Stimulated activated CD4-positive, alpha-beta T cell treated with anti-CD3 and anti-CD28 coated beads, Interleukin-2, amount 100 ng/mL, for 24 hours (primary cell): ENCODE measurements at places on chromosomes 3 and 15.

DNA sequence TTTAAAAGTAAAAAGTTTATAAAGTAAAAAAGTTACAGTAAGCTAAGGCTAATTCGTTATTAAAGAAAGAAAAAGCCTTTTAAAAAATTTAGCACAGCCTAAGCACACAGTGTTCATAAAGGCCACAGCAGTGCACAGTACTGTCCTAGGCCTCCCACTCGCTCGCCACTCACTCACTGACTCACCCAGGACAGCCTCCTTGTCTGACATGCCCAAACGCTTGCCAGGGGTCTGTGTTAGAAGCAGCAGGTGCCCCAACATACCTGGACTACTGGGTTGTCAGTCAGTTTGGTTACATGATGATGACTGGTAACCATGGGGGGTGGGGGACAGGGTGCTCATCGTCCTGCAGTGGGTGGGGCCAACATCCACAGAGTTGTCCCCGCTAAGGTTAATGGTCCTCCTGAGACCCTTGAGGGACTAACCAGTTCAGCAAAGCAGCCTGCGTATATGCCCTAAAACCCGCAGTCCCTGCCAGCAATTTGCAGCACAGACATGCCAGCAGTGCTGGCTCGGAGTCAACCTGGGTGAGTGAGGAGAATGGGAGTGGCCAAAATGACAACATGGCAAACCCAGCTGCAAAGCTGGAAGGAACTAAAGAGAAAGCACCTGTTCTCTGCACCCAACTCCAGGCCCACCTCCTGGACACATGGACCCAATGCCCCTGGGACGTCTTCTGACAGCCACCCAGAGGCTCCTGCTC is 49.2 kb downstream of the CYFIP1 start:
- DNase-seq: no peak

DNA sequence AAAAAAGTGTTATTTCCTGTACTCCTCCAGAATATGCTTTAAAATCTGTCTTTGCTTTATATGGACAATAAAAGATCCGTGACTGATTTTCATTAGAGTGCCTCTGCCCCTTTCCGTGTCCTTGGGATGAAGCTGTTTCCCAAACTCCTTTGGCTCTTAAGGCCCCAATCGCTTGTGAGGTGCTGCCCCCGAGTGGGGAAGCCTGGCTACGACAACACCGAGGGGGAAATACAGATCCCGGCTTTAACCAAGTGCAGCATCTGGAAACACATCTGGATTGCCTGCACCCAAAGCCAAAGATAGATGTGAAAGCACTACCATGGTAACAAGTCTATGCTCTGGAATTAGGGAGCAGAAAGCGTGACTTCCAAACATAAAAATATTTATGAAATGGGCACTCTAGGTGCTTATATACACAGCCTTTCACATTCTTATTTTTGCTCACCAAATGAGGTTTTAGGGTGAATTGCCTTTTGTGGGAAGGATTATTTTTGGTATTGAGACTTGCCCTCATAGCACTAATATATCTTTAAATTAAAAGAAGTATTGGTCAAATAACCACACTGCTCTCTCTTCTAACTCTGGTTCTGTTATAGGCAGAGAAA is 40.6 kb upstream of the ADCY5 start:
- DNase-seq: peak; percentile 64

GRCh38 chr3:22495241-22495640 is 707.9 kb upstream of the UBE2E2 start:
- DNase-seq: no peak

GRCh38 chr15:73813589-73813988 is 59.8 kb upstream of the TBC1D21 start:
- no peak for DNase-seq

DNA sequence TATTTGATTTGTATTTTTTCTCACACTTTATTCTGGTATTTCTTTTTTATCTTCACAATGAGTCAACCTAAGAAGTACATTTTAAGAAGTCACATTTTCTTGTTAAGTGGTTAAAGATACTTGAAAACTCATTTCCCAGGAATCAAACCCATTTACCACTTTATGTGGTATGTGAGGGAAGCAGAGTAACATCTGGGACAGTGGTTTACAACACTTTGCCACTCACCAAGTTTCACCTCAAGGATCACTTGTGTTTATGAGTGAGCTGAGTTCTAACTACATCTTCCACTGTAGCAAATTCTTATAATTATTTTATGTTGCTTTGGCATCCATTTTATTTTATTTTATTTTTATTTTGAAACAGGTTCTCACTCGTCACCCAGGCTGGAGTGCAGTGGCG is 53.8 kb downstream of the IGSF11 start:
- no peak for DNase-seq

- DNase-seq: no peak
These were observed 26.5 kb downstream of the ANKDD1A start for GRCh38 chr15:64938192-64938591.
